ENCODE measurements at places on chromosomes 2 and 18.

DNA sequence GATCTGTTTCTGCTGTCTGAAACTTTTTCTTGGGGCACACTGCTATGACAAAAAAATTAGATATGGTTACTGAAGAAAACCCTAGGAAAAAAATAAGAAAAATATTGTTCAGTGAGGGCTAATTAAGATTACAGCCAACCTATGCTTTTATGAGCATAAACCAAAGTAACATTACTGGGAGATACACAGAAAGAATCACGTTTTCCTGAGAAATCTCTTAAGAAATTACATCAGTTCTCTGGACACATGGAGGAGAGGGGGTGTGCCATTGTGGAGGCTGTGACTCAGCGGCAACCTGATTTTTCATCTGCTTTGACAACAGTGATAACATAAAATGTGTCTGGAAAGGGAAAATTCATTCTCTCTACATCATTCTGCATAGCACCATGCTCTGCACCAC, 13.4 kb upstream of the NMI start:
- no peak for DNase-seq

DNA sequence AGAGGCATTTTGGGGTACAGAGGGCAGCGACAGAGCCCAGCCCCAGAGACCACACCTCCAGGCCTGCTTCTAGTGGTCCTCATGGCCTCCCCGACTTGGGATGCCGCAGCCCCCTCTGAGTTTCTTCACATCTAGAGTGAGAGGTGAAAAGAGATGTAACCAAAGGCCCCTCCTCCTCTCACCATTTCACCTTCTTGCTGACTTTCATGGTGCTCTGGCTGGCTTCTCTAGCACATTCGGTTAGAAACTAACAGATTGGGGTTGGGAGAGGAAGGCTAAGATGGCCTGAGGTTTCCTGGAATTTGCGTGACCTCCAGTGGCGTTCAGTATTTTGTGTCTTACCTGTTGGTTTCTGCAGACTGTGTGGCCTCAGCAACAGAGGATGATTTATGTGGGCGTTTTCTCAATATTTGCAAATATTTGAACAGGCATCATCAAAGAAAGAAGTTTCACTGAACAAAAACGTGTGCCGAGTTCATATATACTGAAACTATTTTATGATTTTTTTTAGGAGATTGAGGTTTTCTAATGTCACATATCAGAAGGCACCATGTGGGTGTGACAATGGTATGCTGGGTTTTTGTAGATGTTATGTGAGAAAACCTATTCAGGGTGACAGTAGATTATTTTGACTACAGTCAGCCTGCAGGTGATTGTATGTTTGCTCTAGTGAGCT, 69.9 kb upstream of the BCL2L11 start:
- no peak for DNase-seq

- no peak for DNase-seq
Observed at GRCh38 chr18:35024965-35025364, 16.2 kb upstream of the MAPRE2 start.

GRCh38 chr2:237350597-237350996, 63.4 kb downstream of the COL6A3 start:
- DNase-seq = no peak

Measured in retina (tissue), 1 donor.